ENCODE measurements at places on chromosomes 1 and 21.

- no peak for DNase-seq
These were observed 397.4 kb downstream of the PTPRU start for GRCh38 chr1:29633771-29634170.

- DNase-seq: no peak
These were observed 37.3 kb downstream of the PLEKHO1 start for GRCh38 chr1:150186789-150187559.

- DNase-seq: no peak
These were observed 88.7 kb upstream of the IRF2BP2 start for GRCh38 chr1:234698686-234699085.

DNA sequence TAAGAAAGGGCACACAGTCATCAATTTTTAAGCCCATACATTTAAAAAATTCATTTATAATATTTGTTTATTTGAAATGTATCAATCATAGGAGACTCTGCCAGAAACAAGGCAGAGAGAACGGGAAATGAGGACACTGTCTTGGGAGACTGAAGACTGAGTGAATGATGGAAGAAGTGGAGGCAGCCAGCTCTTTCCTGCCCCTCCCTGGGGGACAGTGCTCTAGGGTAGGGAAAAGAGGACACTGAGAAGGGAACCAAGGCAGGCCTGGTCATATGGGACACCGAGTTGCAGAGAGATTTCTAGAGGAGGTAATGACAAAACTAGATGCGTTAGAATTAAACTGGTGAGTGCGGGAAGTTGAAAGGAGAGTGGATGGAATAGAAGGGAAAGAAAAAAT lies 31.6 kb downstream of the EEIG2 start:
- DNase-seq: no peak

- no peak for DNase-seq
These were observed 772 bp downstream of the SLC30A2 start for GRCh38 chr1:26044971-26045721.

GRCh38 chr1:3257788-3258187 lies 188.8 kb downstream of the PRDM16 start:
- no peak for DNase-seq

GRCh38 chr1:54548389-54549044 lies 489 bp downstream of the ACOT11 start:
- DNase-seq: no peak

GRCh38 chr1:22292011-22292788 lies 149.3 kb upstream of the WNT4 start:
- DNase-seq: no peak

DNA sequence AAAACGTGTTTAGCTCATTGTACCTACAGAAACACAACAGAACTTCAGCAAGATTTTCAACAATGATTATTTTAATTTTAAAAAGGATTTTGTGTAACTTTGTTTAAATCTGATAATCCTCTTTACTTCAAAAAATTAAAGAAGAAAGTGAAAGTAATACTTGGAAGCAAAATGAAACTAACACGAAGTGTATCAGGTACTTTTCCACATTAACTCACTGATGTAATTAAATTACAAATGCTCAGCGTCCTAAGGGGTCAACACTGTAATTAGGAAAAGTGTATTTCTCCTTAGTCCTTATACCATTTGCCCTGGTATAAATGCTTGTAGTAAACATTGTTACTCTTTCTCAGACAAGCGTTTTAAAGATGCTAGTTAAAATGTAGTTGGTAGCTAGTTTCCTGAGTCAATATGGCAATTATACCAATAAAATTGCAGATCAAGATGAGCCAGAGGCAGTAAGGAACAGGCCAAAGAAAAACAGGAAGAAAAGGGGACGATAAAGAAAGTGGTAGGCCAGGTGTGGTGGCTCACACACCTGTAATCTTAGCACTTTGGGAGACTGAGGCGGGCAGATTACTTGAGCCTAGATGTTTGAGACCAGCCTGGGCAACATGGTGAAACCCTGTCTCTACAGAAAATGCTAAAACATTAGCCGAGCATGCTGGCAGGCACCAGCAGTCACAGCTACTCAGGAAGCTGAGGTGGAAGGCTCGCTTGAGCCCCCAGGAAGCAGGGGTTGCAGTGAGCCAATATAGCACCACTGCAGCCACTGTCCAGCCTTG lies 553.0 kb downstream of the SMYD3 start:
- no peak for DNase-seq

GRCh38 chr21:38679534-38679933 lies 126.2 kb upstream of the ETS2 start:
- no peak for DNase-seq
